CD4-positive, alpha-beta T cell treated with Interleukin-1 beta for 1 hour (primary cell): ENCODE measurements at places on chromosomes 7 and 10.

GRCh38 chr7:123432601-123433000 lies 101.8 kb downstream of the IQUB start:
- DNase-seq = no peak

DNA sequence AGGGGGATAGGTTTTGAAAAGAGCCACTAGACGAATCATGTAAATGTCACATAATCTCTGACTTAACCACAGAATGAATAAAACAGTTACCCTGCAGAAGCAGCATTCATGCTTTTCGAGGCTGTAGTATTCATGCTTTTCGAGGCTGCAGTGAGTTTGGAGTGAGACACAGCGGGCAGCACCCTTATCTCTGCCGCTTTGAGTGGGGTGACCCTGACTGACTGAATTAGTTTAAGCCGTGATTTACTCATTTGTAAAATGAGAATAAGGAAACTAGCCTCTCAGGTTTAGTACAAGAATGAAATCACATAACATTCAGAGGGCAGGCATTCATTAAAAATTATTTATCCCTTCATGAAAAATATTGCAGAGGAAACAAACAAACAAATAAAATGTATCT lies 92.8 kb upstream of the KMT2C start:
- DNase-seq = no peak

GRCh38 chr10:133411523-133412380 lies 12.7 kb downstream of the SPRN start:
- no peak for DNase-seq

DNA sequence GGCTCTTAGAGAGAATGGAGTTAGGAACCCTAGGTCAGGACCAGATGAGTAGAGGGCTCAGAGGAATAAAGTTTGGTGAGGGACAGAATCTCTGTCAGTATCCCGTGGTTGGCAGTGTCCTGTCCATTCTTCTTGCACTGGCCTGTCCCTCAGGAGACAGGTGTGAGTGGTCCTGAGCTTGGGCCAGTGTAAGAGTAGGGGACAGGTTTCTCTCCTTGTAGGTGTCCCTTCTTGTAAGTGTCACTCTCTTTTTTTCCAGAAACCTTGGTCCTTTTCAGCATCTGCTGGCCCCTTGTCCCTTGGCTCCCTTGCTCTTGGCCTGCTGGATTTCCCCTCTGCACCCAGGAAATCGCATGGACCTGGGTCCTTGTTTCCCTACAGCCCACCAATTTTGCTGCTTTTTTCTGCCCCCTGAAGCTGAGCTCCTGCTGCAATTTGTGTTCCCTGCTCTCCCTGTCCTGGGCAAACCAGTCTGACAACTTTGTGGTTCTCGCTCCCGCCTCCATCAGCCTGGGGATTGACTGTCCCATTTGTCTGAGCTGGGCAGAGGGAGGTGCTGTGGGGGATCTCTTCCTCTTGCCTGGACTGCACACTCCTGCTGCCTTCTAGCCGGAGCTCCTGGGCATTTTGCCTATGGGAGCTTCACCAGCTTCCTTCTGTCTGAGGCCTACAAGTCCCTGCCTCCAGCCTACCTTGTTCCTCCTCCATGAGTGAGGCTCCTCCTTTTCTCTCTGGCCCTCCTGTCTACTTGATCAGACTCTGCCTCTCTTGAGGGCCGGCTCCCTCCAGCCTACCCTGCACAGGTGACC lies 6.5 kb downstream of the TSPAN14 start:
- DNase-seq = no peak

GRCh38 chr7:76086070-76086469 lies 38.2 kb downstream of the MDH2 start:
- DNase-seq = no peak

DNA sequence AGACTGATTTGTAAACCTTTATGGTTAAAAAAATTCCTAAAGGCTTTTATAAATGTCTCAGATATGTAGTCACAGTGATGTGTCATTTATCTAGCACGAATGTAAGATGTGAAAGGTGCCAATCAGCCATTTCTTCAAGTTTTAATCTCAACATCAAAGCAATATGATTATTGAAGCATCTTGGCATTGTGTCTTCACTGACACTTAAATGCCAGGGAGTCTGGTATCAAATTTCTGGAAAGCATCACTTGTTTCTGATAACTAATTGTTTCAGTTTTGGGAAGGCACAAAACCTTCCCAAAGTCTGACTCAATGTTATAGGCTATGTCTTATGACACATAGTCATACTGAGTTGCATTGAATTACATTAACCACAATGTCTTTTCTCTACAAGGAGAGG lies 492.0 kb upstream of the CNTNAP2 start:
- DNase-seq = no peak

DNA sequence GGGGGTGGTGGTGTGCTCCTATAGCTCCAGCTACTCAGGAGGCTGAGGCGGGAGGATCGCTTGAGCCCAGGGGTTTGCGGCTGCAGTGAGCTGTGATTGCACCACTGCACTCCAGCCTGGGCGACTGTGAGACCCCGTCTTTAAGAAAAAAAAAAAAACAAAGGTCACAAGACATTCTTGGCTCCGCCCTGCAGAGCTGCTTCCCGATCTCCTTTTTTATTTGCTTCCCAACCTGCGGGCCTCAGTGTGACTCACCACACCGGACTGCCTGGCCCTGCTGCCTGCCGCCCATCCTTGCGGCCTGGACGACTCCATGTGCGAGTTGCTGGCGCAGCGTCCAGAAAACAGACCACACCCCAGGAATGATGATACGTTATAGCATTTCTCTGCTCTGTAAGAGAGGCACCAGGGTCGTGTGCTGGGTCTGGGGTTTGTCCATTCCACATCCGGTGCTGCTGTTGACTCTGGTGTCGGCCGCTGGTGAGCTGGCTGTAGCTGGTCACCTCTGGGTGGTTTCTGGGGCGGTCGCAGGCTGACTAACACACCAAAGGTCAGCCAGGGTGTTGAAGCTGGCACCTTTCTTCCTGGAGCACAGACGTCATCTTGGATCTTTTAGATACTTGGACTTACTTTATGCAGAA lies 123.6 kb downstream of the TCF7L2 start:
- DNase-seq = no peak

DNA sequence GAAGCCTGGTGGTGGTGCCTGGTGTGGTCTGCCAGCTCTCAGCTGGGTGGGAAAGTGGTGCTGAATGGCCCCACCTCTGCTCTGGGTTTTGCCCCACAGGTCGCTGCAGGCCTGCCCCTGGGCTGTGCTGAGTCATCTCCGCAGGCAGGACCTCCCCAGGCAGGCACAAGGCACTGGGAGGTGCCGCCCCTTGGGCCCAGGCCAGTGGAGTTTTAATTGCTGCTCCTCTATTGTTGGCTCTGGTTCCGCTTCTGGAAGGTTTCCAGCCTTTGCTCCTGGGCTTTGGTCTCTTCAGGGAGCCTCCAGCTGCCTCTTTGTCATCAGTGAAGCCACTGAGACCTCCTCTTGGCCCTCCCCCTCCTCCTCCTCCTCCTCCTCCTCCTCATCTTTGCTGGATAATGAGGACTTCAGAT lies 180.3 kb upstream of the GRB10 start:
- no peak for DNase-seq

DNA sequence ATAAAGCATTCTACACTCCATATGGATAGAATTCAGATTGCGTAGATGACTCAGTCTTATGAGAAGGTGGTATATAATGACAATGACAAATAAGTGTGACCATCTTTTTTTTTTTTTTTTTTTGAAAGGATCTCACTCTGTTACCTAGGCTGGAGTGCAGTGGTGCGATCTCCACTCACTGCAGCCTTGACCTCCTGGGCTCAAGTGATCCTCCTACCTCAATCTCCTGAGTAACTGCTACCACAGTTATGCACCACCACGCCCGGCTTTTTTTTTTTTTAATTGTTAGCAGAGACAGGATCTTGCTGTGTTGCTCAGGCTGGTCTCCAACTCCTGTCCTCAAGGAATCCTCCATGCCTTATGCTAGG lies 43.2 kb upstream of the NRP1 start:
- DNase-seq = no peak

DNA sequence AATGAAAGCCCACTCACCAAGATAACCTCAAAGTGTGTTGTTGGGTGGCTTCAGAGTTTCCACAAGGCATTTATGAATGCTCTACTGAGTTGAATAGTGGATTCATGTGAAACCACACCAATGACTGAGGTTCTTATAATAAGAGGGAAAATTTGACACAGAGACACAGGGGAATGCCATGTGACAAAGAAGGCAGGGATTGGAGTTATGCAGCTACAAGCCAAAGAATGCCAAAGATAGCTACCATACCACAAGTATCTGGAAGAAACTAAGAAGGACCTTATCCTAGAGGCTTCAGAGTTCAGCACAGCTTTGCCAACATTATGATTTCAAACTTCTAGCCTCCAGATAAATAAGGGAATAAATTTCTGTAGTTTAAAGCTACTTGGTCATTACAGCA lies 68.0 kb upstream of the PCDH15 start:
- DNase-seq = no peak

DNA sequence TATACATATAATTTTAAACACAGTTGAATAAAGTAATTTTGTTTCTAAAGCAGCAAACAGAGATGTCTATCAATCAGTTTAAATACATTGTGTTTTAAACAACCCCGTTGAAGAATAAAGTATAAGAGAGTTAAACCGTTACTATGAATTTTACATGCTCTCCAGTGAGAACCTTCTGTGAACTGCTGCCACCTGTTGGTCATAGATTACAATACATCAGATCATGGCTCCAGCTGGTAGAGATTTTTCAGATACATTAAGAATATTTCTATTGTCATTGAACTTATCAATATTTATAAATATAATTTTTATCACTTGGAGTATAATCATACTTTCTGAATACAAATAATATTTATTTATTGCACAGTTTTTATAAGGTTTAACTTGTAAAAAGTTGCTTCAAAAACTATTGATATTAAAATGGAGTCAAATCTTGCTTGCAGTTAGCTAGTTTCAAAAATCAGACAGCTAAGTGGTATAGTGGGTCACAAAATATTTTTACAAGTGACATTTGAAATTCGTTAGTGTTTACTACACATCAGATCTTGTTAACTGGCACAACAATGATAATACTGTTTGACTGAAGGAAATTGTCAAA lies 561.2 kb upstream of the PHF14 start:
- peak; percentile 8 for DNase-seq

DNA sequence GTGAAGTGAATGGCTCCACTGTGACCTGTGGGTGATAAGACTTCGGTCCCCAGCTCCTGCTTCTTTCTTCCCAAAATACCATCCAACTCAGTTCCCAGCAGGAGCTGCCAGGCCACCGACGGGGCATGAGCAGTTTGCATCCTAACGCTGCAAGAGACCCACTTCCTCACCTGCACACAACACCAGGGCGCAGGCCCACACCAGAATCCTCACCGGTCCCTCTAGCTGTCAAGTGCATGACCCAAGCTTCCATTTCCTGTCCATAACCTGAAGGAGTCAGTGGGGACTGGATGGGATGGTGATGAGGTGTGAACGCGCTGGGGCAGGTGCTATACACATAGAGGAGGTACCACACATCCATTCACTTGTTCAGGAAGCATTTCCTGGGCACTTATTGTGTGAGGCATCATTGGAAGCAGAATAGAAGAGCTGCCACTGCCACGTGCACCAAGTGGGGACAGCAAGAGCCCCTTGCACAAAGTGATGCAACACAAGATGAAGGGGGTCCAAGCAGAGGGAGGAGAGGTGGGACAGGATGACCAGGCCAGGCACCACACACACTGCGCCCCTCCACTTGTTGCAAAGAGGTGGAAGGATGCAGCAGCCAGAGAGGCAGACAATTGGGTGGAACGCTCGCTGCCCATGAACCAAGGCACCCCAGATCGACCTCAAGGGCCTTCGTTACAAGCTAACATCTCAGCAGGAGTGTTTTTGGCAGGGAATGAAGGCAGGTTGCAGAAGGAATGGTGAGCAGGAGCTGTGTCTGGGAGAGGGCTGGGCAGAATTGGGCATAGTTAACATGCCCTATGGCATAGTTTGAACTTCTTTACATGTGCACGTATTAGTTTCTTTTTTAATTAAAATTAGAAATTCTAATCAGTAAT lies 605.8 kb upstream of the MGMT start:
- DNase-seq = no peak

DNA sequence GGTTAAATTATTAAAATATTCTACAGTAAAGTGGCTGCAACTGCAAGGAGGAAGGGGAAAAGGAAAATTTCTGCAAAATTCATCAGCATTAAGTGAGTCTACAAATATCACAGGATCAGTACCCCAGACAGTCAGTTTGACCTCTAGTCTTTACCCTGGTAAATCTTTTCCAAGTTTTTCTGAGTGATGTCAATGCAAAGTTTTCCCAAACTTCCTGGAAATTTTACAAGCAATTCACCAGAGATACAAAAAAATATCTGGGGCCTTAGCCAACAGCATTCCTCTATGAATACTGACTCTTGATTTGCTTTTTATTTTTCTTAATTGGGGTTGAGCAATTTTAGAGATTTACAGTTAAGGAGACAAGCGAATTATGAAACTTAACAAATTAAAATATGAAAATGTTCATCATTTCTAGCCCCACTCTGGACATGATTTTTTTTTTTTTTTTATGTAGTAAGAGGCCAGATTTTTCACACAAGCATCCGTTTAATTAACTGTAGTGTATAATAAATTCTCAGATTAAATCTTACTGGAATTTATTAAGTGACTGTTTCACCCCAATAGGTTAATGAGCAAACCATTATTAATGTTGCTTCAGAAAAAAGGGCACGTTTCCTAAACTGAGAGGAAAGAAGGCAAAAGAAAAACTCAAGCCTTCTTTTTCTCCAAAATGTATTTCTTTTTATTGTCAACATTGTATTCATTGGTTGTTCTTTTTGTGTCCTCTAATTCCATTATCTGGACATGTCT lies 539.5 kb upstream of the FZD8 start:
- no peak for DNase-seq

- no peak for DNase-seq
These were observed 49.1 kb upstream of the GSAP start for GRCh38 chr7:77465256-77465655.

GRCh38 chr7:111758332-111758731 lies 196.0 kb upstream of the IMMP2L start:
- DNase-seq = no peak

DNA sequence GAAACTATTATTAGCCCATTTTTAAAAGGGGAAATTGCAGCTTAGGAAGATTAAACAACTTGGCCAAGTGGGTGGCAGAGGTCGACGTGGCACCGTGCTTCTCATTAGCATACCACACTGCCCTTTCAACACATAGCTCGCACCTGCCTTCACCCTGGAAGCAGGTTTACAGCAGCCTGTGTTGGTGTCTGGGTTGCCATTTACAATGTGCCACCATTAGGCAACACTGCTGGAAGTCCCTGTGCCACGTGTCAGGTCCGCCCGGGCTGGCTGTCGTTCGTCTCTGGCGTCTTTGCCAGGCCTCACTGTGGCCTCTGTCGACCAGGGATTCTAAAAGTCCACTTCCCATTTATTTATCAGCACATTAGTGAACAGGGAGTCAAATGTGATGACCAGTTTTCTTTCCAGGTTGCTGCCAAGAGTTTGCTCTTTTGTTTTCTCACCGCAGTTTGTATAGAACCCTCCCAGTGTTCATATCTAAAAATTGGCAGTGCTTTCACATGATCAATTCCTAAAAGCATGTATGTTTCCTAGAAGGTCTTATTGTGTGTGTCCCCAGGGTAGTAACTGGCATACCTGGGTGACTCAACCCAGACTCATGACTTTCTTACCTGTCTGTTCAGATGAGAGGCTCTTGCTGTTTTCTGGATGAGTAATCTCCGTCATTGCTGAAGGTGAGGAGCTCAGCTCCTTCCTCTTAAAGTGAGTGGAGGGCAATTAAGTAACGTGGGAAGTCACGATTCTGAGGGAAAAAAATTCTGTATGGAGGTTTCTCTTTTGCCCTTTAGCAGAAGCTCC lies 9.2 kb downstream of the INSIG1 start:
- DNase-seq = no peak

- no peak for DNase-seq
These were observed 76.0 kb upstream of the IL6 start for GRCh38 chr7:22651036-22651435.
